ENCODE measurements at places on chromosomes 13 and 19.

- no peak for DNase-seq
Observed at GRCh38 chr19:31344403-31344802, 4.8 kb downstream of the TSHZ3 start.

DNA sequence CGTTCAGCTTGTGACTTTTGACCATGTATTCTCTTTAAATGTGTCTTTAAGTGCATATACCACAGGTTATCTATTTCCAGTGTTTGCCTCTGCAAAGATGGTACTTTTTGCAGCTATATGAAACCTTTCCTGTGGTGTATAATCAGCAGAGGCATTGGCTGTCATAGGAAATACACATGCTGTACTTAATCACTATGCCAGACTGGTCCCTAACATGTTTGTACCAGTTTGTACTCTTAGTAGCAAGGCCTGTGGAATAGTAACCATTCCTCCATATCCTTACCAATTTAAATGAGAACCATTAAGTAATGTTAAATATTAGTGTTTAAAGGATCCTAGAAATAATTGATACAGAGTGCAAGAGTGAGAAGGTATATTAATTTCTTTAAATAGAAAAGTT, 69.8 kb downstream of the CDK8 start:
- DNase-seq = no peak

DNA sequence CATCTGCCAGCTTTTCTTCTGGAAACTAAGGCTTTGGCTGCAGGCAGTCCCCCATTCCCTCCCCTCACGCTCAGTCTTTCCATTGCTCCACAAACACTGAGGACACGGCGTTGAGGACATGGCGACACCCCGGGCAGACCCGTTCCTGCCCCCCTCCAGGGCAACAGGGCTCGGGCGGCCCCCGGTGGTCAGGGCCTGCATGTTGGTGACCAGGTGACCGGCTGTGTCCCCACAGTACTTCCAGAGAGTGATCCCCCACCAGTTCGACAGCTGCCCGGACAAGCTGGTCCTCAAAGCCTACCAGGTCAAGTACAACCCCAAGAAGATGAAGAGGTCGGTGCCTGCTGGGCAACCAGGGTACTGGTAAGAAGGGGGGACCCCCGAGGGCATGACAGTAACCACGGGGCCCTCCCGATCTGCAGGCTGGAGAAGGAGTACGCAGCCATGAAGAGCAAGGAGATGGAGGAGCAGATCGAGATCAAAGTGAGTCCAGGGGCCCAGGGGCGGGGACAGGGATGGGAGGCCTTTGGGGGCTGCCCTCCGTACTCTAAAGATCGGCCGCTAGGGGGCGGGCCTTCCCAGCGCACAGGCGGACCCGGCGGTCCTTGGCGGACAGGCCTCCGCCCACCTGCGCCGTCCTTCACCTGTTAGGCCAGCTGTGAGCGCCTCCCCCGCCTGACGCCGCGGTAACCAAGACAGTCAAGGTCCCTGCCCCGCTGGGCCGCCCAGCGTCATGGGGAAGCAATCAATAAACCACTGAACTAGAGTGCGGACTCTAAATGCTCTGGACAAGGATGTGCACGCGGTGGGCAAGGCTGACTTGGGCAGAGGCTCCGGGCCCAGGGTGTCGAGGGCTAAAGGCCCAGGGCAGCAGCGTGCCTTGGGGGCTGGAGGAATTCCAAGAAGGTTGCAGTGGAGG, 21.1 kb downstream of the PRR36 start:
- no peak for DNase-seq

- peak; percentile 50 for DNase-seq
Observed at GRCh38 chr19:42253245-42254088, 1.5 kb downstream of the ERF start.

DNA sequence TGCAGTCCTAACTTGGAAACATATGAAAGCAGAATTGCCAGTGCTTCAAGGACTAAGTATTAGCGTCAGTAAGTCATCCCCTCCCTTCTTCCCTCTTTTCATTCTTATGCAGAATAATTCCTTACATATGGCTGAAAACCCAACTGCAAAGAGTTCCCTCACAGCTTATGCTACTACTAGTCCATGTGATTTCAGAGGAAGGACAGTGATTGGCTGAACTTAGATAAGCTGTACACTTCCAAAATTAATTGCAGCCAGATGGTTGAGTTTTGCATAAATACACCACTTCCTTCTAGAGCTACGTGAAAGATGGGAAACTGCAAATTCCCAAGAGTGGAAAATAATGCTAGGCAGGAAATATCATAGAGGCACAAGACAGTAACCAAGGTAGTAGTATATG, 730.4 kb downstream of the OLFM4 start:
- no peak for DNase-seq

- no peak for DNase-seq
Observed at GRCh38 chr13:51682686-51683085, 98.4 kb downstream of the WDFY2 start.

GRCh38 chr13:73136776-73137175, 78.0 kb downstream of the KLF5 start:
- DNase-seq = no peak

GRCh38 chr19:35540356-35540927, 5.0 kb upstream of the TMEM147 start:
- DNase-seq = no peak

GRCh38 chr19:28582344-28582743, 630.6 kb downstream of the UQCRFS1 start:
- no peak for DNase-seq

- DNase-seq = no peak
Observed at GRCh38 chr13:97945792-97946419, 7.6 kb upstream of the IPO5 start.

GRCh38 chr19:46494146-46494940, 1.3 kb downstream of the PNMA8B start:
- no peak for DNase-seq

GRCh38 chr13:99585609-99586008, 84.3 kb downstream of the TM9SF2 start:
- no peak for DNase-seq

DNA sequence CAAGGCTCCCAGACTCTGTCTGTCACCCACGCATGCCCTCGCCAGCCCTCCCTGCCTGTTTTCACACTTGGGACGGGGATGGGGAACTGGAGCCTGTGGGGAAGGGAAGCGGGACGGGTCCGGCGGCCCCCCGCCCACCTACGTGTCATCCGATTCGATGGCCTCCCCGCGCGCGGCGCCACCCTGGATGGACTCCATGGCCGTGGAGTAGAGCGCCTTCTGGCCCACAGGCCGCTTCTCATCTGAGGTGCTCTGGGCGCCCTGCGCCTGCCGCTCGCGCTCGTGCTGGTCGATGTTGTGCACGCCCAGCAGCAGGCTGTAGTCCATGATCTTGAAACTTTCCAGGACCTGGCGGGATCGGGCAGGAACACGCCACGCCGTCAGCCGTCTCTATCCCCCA, 25.1 kb upstream of the CACTIN start:
- no peak for DNase-seq

DNA sequence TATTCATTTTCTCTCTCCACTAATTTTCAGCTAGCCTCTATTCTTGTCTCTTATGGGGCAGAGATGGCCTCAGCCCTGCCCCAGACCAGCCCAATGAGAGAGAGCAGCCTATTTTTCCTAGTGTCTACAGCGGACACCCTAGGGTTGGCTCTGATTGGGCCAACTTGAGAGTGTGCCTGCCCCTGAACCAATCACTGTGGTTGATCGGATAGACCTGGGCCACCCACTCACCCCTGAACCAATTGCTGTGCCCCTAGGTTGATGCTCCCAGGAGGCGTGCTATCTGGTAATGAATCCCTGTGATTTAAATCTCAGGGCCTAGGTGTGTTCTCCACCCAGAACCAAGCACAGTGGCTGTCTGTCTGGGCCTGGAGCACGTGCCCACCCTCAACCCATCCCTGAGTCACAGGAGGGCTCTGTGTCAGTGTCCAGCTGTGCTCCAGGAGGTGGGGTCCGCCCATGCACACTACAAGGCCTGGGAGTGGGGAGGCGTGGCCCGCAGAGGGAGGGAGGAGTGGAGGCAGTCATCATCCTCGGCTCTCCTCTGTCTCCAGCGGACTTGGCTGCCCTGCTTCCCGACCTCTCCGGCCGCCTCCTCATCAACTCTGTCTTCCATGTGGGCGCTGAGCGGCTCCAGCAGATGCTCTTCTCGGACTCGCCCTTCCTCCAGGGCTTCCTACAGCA, 14.9 kb upstream of the SCN1B start:
- no peak for DNase-seq
